Mammary epithelial cell (primary cell): ENCODE measurements at places on chromosomes 12 and 14. TPM values are rescaled to one million over a fixed set of nuclear protein-coding genes. Genes with fewer than 3 reads are reported as not detected.

DNA sequence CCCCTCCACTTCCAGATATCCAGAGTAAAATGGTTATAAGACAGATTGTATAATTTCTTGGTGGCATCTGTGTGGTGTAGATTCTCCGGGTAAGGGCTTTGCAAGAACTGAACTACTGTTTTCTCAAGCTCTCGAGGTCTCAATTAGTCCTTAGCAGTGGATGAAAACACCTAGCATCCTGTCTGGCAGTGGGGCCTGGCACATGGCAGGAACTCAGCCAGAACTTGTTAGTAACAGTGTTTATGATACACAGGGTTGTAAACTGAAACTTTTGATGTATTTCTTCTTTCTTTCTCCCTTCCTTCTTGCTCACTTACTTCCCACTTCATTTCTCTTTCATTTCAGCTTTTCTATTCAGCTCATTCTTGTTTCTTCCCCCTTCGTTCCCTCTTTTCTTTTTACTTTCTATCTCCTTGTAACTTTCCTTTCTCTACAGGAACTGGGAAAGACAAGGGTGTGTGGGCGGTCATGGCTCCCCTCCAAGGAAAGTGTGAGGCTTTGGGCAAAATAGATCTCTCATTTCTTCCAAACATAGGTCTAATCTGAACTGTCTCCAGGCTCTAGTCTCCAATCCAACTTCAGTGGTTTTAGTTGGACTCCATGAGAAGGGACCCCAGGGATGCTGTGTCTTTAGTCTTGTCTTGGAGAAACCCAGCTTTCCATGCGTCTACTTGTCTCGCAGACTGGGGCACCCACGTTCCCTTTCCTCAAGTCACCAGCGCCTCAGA, 159.7 kb downstream of the PAH start:
- no peak for DNase-seq

GRCh38 chr12:67320614-67321295, 51.6 kb downstream of the CAND1 start:
- peak; percentile 46 for DNase-seq

P2RX2 gene
- not detected for polyA plus RNA-seq

- no peak for DNase-seq
These were observed 10.7 kb downstream of the CCDC196 start for GRCh38 chr14:66496911-66497310.

GRCh38 chr12:24905431-24905830, 43.5 kb downstream of the BCAT1 start:
- DNase-seq: no peak
